ENCODE measurements at places on chromosomes 12 and 14.
A peak's percentile ranks its signal among the peaks of the same experiment; 100 is the strongest.

DNA sequence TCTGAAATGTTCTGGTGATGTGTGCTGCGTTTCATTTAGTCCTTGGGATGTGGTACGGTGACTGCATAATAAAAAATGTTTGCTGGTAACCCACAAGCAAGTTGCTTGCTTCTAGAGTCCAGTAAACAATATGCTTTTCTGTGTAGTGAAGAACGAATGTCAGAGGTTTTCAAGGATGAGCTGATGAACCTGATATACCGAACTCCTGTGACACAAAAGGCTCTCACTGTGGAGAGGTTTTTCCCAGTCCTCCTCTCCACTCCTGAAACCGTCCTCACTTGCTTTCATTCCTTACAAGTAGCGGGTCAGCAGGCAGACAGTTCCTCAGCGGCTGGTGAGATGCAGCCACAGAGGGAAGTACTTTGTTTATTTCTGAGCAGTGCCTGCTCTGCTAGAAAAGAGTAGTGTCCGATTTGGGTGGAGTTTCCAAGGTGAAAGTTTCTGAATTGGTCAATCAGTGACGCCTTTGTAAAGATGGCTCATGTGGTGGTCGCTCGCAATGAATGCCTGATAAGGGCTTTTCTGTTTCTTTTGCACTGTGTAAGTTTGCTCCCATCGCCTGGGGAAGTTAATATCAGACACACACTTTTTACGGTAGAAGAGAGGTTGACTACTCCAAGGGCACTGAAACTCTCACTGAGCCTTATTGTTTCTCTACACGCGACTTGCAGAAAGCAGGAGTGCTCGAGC is 3.0 kb downstream of the ETV6 start:
- DNase-seq = peak; percentile 3

GRCh38 chr12:113912760-113913329 is 53.3 kb downstream of the RBM19 start:
- DNase-seq = peak; percentile 38

DNA sequence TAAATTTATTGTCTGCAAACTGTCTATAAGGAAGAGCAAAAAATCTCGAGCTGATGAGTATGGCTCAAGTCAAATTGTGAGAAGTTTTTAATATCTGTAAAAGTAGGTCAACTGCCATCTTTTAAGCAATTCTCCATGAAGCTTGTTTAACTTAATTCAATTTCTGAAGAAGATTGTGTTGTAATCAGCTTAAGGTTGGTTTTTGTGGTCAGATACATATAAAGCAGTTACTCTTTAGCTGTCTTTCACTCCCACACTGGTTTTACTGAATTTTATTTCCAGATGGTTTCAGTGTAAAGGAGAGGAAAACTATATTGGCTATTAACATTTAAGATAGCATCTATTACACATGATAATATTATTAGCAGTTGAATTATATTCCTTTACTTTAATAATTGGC is 1165.1 kb downstream of the SLC16A7 start:
- DNase-seq = no peak

DNA sequence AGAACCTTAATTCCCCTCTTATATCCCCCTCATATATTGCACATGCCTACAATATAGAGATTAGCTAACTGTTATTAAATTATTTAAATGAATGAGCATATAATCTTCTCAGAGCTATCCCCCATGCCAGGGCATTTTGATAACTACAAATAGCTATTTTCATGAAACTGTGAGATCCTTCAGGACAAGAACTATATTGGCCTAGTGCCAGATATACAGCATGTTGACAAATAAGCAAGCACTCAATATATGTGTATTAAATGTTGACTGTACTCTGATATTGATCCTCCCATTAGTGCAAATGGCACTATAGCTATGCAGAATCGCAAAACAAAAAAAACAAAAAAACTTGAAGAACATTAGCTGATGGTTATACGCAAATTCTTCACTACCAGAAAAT is 134.1 kb upstream of the OTX2 start:
- DNase-seq = no peak

GRCh38 chr12:103586791-103587370 is at the start of gene STAB2:
Gene STAB2 (plus strand): TSS chr12:103587273. CDS start chr12:103587477, 204 bp downstream.
- no peak for DNase-seq

DNA sequence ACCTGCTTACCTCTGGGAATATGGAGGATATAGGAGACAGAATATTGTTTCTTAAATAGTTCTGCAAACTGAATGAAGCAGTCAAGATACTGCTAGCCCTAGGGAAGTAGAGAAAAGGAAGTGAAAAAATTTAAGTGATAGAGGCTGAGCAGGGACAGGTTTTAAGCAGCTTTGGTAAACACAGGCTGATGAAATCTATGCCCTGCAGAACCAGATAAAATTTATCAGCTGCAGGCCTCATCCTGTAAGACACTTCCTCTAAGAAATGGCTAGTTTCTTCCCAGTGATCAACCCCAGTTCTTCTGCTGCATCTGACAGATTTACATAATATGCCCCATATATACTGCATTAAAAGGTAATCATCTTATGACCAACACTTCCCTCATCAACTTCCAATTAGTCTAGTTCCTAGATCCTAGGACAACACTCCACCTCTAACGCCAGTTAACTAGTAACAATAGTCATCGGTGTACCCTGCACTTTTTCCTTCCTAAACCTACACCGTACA is 1.3 kb upstream of the ESYT1 start:
- DNase-seq = no peak

DNA sequence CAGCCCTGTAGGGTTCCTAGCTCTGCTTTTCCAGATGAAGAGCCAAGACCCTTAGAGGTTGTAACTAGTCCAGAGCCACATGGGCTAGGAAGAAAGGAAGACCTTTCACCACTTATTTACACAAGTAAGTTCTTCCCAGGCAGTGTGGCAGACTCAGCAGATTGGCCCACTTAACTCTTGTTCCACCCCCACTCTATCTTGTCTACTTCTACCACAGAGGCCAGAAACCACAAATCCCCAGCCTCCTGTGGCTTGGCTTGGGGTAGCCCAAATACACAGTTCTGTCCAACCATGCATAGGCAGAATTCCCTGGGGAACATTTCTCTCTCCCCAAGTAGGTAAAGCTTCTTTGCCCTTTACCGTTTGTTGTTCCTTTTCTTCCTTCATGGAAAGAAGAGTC is 383.5 kb downstream of the RGS6 start:
- no peak for DNase-seq

GRCh38 chr14:104107101-104107581 is 21.6 kb downstream of the ASPG start:
- no peak for DNase-seq

- no peak for DNase-seq
These were observed 8.3 kb downstream of the CISTR start for GRCh38 chr12:53743266-53744129.

DNA sequence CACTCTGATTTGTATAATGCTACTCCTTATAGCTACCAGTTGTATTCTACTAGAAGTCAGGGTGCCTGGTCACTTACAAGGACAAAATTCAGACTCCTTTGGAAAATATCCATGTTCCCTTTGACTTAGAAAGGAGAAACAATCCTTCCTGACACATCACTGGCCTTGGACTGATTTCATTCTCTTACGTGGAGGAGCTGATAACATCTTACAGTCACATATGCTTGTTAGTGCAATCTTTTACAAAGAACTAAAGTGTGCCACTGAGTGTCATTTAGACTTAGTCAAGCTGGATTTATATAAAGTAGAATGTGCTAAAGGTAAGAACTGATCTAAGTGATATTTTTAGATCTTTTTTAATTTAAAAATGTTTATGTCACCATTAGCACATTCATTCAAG is 131.0 kb upstream of the TMTC2 start:
- no peak for DNase-seq

DNA sequence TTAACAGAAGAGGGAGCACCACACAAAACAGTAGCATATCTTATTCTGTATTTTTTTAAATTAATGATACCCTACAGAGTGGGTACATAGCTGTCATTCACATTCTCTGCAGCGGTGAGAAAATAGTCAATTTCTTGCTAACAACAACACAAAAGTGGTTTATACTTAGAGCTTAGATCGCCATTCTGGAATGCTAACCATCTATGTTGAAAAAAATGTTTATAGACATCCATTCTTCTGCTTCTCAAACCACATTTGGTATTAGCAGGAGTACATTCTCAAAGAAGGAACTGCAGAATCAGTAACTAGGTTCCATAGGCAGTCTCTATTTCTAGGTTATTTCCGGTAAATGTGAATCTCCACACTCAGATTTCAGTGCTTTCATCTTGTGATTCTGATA is 185.9 kb downstream of the PPFIA2 start:
- no peak for DNase-seq

DNA sequence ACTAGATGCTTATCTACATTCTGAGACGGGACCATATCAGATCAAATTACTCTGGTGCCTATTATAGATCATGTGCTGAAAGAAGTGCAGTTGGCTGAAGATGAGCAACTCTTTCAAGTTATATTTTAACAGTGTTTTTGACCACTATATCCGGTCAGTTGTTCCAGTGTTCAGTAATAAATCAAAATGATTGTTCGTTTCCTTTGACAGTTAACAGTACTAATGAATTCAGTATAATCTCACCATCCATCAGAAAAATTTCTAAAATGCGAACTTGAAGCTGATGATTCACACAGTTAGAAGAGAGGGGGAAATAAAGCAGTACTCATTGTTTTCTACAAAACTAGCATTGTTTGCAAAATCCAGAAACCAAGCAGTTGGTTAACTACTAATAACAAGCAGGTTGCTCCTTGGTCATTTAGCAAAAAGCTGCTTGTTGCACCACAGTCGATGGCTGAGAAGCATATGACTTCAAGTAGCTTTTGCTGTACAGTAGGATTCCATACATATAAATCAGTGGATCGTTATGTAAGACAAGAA is 2.3 kb downstream of the RPS6KA5 start:
- DNase-seq = no peak

DNA sequence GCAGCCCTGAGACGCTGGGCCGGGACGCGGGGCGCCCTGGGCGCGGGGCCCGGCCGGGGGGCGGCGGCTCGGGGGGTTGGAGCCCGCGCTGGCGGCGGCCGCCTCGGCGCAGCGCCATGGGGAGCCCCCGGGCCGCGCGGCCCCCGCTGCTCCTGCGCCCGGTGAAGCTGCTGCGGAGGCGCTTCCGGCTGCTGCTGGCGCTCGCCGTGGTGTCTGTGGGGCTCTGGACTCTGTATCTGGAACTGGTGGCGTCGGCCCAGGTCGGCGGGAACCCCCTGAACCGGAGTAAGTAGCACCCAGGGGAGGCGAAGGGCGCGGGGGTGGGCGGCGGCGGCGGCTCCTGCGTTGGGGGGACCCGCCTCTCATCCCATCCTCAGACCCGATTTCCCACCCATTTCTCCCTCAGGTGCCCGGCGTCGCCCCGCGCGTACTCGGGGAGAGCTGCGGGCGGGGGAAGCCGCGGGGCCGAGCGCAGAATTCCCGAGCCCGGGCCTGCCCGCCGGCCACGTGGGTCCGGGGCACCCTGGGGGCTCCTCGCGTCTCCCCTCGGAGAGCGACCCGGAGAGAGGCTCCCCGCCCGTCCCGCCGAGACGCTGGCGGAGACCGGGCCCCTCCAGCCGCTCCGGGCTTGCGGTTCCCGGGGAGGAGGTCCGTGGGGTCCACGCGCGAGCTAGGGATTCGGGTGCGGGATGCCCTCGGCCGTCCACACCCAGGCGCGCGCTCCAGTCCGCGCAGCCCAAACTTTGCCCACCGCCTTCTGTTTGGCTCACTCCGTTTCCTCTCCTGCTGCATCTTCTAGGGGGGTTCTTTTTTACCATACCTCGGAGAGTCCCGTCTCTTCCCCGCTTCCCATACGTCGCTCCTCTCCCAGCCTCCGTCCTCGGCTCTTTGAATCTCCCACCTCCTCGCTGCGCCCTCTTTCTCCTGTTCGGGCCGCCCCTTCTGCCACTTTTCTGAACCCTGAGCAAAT is 807 bp downstream of the B4GALNT3 start:
- no peak for DNase-seq

- no peak for DNase-seq
These were observed 75.6 kb downstream of the ARL6IP4 start for GRCh38 chr12:123056053-123056452.

DNA sequence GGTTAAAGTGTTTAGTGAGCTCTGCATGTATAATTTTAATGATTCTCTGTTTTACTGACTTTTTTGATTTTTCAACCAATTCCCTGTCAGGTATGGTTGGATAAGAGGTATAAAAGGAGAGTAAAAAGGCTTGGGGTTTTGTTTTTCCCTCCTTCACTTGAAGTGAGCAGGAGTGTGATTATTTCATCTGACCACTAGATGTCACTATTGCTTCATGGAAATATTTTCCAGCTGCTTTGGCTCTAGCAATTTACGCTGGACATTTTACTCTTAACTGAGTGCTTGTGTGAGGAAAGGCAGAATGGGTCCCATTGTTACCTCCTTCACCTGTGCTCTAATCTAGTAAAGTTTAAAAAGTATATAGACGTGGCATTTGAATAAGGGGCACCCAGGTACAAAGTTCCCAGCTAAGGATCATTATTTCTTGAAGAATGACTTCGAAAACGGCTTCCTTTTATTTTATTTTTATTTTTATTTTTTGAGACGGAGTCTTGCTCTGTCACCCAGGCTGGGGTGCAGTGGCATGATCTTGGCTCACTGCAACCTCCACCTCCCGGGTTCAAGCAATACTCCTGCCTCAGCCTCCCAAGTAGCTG is 66.5 kb downstream of the TBC1D30 start:
- DNase-seq = no peak

- DNase-seq = no peak
These were observed 18.6 kb upstream of the GPATCH2L start for GRCh38 chr14:76133103-76133502.

DNA sequence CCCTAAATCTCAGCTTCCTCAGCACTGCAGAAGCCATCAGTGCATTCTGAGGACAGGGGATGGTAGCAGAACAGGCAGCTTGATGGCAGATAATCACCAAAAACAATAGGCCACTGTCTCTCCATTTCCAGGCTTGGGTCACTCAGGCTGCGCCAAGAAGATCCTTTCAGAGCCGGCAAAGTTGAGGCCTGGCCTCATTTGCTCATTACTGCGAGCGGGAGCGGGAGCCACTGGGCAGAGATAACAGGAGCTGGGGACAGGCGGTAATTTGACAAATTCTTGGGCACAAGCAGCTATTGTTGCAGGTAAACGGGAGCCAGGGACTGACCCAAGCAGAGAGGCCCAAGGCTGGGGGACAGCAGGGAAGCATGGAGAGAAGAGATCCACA is 2.1 kb downstream of the MSI1 start:
- DNase-seq = no peak

GRCh38 chr12:43066471-43066870 is 476.9 kb upstream of the PRICKLE1 start:
- DNase-seq = no peak

- no peak for DNase-seq
These were observed 65.5 kb upstream of the SLC38A4 start for GRCh38 chr12:46891306-46891705.

- DNase-seq = no peak
These were observed 14.2 kb upstream of the CDKL1 start for GRCh38 chr14:50410921-50411320.

DNA sequence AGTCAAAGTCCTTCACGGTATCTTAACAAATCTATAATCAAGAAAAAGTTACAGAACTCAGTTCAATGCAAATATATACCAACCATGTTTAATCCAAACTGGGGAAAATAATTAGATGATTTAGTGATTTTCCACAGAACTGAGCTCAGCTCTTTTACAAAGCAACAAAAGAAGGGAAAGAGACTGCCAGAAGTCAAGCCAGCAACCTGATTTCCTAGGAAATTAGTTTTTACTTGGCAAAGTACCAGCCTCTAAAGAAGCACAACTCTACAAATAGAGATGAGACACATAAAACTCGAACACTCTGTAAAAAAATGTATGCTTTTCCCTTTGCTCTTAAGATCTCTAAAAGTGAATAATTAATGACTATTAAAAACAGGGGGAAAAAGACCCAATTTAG is 19.4 kb downstream of the NUMB start:
- DNase-seq = no peak
